Uterus (tissue), 4 donors: ENCODE measurements at places on chromosomes 2 and 18. TPM values are rescaled to one million over a fixed set of nuclear protein-coding genes. Genes with fewer than 3 reads are reported as not detected.

DNA sequence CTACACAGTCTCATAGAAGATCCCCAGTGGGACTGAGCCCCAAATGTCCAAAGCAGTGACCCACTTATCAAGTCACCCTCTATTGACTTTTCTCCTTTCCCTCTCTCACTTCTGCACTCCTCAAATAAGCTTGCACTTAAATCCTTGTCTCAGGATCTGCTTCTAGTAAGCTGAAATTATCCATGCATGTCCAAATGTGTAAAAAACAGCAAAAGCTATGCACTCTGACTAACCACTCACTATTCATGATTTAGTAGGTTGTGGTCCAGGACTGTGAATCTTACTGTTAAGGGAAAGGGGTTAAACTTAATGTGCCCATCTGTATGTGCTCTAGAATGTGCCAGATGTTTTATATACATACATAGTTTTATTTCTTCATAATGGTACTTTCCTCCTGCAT is 115.4 kb downstream of the SCG2 start:
- no peaks in the 10 kb centered on the region for H3K4me1 ChIP-seq
- H3K4me3 ChIP-seq: no peak overlapping the region

- no peaks in the 10 kb centered on the region for H3K4me1 ChIP-seq
- H3K27me3 ChIP-seq: no peaks in the 10 kb centered on the region
- no peaks in the 10 kb centered on the region for H3K36me3 ChIP-seq
- no peak overlapping the region for H3K27ac ChIP-seq
Observed at GRCh38 chr2:144230448-144231085, 289.4 kb downstream of the ZEB2 start.

The KCNE4 gene
- total RNA-seq: 9.8 TPM

- H3K36me3 ChIP-seq: no peaks in the 10 kb centered on the region
- H3K4me1 ChIP-seq: no peaks in the 10 kb centered on the region
Observed at GRCh38 chr18:51724790-51725721, 527.6 kb upstream of the MEX3C start.

DNA sequence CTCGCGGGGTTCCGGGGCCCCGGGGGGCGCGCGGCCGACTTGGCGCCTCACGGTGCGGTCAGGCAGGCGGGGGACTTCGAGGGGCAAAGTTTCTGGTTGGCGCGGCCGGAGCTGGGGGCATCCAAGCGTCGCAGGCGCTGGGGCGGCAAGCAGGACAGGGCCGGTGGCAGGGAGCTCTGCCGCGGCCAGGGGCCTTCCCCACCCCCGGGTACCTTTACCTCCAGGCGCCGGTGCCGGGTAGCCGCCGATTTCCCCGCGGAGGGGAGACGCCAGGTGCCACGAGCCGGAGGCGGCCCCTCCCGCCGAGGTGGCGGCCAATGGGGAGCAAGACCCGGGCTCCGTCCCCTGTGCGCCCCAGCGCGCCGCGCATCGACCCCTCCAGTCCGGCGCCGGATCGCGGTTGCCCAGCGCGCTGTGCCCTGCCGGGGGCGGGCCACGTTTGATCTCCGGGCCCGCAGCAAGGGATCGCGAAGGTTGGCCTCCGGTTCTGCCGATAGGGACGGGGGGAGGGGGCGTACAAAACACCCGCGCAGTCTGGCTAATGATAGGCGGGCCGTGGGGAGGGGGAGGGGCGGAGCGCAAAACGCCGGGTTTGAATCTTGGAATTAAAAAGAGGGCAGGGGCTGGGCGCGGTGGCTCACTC is at the start of gene ST8SIA5:
ST8SIA5 (minus strand) TSS at position 495 of the 643 bp plus-strand sequence. CDS start 545 bp downstream, outside the sequence.
- H3K27ac ChIP-seq: no peak within 1 kb of the TSS
- DNase-seq: no peak
- H3K27me3 ChIP-seq: no peaks in the 10 kb centered on the region

DNA sequence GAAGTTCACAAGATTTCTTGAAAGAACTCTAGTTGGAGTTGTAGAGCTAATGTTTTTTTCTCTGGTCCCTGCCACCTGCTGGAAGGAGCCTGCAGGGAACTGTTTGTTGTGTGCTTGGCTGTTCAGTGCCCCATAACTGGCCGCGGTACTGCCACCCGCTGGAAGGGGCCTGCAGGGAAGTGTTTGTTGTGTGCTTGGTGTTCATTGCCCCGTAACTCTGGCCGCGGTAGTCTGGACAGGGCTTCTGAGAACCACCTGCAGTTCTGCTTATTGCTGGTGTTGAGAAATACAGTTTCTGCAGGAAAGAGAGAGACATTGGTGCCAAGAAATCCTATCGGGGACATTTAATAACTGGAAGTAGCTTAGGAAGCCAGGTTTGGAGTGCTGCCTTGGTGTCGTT is 58.1 kb downstream of the AGAP1 start:
- no peak overlapping the region for H3K27ac ChIP-seq
- no peaks in the 10 kb centered on the region for H3K27me3 ChIP-seq
- H3K4me1 ChIP-seq: no peaks in the 10 kb centered on the region
- no peak for DNase-seq
- H3K4me3 ChIP-seq: no peak overlapping the region
